ENCODE measurements at places on chromosomes 2 and 18.

DNA sequence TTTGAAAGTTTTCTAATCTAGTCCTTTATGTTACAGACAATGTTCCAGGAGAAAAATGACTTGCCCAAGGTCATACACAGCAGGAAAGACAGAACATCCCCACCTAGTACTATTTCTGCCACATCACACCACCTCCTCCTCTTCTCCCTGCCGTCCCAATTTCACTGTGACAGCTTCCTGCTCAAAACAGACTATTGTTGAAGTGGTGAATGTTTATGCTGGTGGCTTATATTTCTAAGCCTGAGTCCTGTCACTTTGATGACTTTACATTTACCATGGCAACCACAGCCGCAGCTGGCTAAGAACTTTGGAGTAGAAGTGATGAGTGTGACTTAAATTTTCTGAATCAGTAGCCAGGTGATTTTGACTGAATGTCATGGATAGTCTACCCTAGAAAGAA is 10.0 kb downstream of the GALNT5 start:
- no peak for DNase-seq

DNA sequence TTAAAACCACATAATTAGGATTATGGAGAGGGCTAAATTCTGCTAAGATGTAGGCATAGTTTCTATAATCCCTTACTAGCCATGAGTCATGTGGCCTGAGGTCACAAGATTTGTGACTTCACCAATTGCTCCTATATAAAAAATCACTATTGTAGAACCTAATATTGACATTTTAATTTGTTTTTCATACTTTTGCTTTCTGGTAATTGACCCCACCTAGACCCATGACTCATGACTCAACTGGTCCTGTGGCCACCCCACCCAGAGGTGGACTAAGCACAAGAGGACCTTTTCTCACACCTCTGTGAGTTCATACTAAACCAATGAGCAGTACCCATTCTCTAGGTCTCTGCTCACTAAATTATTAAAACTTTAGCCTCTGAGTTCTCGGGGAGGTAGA is 1567.5 kb upstream of the LRRTM1 start:
- no peak for DNase-seq

DNA sequence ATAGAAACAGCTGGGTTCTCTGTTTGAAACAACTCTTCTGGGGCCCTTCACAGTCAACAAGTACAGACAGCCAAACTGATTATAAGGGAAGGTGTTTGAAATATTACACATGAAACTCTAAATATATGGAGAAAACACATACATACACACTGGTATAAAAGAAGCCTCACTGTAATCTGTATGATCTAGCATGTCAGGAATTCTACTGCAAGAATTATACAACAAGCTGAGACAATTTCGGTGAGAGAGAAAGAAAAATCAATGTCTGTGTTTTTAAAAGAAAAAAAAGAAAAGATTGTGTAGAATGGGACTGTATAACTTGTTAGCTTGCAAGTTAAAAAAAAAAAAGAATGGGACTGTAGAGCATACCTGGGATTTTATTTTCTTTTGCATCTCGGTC is 26.3 kb downstream of the IRS1 start:
- no peak for DNase-seq

DNA sequence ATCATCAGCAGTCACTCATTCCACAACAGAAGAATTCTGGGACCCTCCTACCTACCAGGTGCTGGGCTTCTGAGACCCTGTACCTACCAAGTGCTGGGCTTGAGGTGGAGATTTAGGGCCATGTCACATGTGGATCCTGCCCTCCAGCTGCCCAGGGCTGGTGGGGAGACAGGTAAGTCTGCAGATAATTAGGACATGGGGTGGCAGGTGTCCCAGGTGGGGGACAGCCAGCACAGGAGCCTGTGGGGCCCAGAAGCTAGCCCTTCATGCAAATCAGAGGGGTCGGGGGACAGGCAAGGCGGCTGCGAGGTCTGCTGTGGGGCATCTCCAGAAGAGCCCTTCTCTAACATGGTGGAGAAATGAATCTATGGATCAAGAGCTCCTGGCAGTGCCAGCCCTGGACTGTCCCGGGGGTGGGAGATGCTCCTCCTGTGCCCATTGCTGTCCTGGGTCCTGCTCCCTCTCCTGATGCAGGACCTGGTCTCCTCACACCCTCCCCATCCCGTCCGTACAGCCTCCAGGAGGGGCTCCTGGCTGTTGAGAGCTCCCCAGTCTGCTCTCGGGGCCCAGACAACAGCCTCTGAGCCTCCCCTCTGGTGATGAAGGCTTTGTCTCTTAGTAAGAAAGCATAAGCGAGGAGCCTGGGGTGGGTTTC is 106.3 kb upstream of the GLI2 start:
- no peak for DNase-seq

DNA sequence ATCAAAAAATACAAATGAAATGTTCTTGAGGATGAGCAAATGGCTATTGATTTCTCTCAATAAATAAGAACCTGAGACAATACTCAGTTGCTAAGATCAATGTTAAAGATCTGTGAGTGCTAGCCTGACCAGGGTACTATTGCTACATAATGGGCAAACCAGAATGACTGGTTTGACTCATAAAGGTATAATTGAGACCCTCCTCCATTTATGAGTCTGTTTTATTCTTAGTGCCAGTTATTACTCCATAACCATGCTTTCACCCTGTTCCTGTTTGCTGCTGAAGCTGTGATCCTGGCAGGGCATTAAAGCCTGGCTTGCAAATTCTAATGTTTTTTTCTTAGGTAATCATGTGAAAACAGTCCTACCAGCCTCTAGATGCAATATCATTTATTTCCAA is 56.6 kb upstream of the PPM1B start:
- no peak for DNase-seq

- DNase-seq = no peak
Measured at GRCh38 chr2:33133454-33133952, 186.8 kb downstream of the LTBP1 start.
